ENCODE measurements at places on chromosomes 7 and 10. TPM values are rescaled to one million over a fixed set of nuclear protein-coding genes. Genes with fewer than 3 reads are reported as not detected.
A peak's percentile ranks its signal among the peaks of the same experiment; 100 is the strongest.

- no peak overlapping the region for H3K27ac ChIP-seq
- DNase-seq, result no peak
- peaks cover 11% of the 10 kb centered on the region for H3K4me1 ChIP-seq
- H3K36me3 ChIP-seq, result no peaks in the 10 kb centered on the region
- no peak overlapping the region for H3K4me3 ChIP-seq
Observed at GRCh38 chr10:84543948-84544347, 215.6 kb downstream of the CCSER2 start.

DNA sequence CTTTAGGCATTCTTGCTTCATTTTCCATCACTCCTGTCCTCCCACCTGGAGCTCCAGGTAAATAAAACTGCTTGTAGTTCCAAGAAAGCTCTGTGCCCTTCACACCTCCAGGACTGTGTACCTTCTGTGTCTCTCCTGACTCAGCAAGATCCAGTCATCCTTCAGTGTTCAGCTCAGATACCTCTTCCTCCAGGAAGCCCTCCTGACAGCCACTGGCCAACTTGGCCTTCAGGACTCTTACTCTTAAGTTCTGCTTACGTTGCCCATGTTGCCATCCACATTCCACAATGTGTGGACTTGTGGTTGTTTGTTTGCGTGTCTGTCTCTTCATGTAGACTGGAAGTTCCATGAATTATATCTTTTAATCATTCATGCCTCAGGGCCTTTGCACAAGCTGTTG, 48.0 kb downstream of the SORCS3 start:
- no peak for DNase-seq
- H3K4me1 ChIP-seq, result no peaks in the 10 kb centered on the region
- no peak overlapping the region for H3K4me3 ChIP-seq
- H3K27me3 ChIP-seq, result no peaks in the 10 kb centered on the region

KLHL7 gene
- total RNA-seq, result 63.4 TPM

- H3K27me3 ChIP-seq, result peaks cover 11% of the 10 kb centered on the region
- H3K36me3 ChIP-seq, result no peaks in the 10 kb centered on the region
- peak within 1 kb of the TSS; percentile 78 for H3K4me3 ChIP-seq
- no peak within 1 kb of the TSS for H3K27ac ChIP-seq
- no peak for DNase-seq
- H3K4me1 ChIP-seq, result no peaks in the 10 kb centered on the region
Observed at GRCh38 chr10:11823122-11823988, at the start of gene PROSER2. Gene PROSER2 (plus strand): TSS chr10:11823356. CDS start chr10:11852078, 28,722 bp downstream.

- H3K27me3 ChIP-seq, result no peaks in the 10 kb centered on the region
- no peaks in the 10 kb centered on the region for H3K36me3 ChIP-seq
- no peak overlapping the region for H3K4me3 ChIP-seq
- no peak for DNase-seq
Observed at GRCh38 chr7:74709880-74710671, 52.6 kb downstream of the GTF2I start.

GRCh38 chr7:144455040-144455404, 51.5 kb upstream of the NOBOX start:
- DNase-seq, result no peak
- H3K27me3 ChIP-seq, result no peaks in the 10 kb centered on the region
- no peak overlapping the region for H3K4me3 ChIP-seq
- no peak overlapping the region for H3K27ac ChIP-seq
- no peaks in the 10 kb centered on the region for H3K36me3 ChIP-seq
- no peaks in the 10 kb centered on the region for H3K4me1 ChIP-seq

CRYGN gene
- total RNA-seq, result 0.52 TPM

PPP1R3C gene
- total RNA-seq, result 270 TPM

DNA sequence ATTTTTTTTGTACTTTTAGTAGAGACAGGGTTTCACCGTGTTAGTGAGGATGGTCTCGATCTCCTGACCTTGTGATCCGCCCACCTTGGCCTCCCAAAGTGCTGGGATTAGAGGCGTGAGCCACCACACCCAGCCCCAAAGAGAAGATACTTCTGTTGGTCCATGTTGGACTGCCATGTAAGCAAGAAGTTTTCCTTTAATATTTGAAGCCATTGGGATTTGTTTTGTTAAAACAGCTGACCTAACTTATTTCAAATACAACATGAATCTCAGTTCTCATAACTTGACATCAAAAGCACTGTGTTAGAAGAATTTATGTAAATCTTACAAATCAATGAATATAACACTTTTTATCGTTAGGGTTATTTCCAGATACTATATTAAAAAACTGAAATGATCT, 302.4 kb downstream of the SDHAF3 start:
- no peak for DNase-seq
- no peak overlapping the region for H3K27ac ChIP-seq
- no peaks in the 10 kb centered on the region for H3K4me1 ChIP-seq
- no peaks in the 10 kb centered on the region for H3K36me3 ChIP-seq
- no peak overlapping the region for H3K4me3 ChIP-seq
- H3K27me3 ChIP-seq, result no peaks in the 10 kb centered on the region

GRCh38 chr7:16428672-16429071, 7.3 kb upstream of the CRPPA start:
- no peak overlapping the region for H3K27ac ChIP-seq
- H3K36me3 ChIP-seq, result no peaks in the 10 kb centered on the region
- no peaks in the 10 kb centered on the region for H3K4me1 ChIP-seq
- no peak overlapping the region for H3K4me3 ChIP-seq
- DNase-seq, result no peak

C1GALT1 gene
- 27.6 TPM for total RNA-seq

- H3K27me3 ChIP-seq, result peaks cover 3% of the 10 kb centered on the region
- H3K36me3 ChIP-seq, result no peaks in the 10 kb centered on the region
- no peaks in the 10 kb centered on the region for H3K4me1 ChIP-seq
- H3K27ac ChIP-seq, result no peak overlapping the region
Observed at GRCh38 chr10:117673230-117674010, 130.9 kb downstream of the EMX2 start.

GRCh38 chr7:11336432-11336831, 362.8 kb downstream of the PHF14 start:
- H3K27me3 ChIP-seq, result no peaks in the 10 kb centered on the region
- DNase-seq, result no peak
- no peaks in the 10 kb centered on the region for H3K4me1 ChIP-seq
- H3K27ac ChIP-seq, result no peak overlapping the region

DNA sequence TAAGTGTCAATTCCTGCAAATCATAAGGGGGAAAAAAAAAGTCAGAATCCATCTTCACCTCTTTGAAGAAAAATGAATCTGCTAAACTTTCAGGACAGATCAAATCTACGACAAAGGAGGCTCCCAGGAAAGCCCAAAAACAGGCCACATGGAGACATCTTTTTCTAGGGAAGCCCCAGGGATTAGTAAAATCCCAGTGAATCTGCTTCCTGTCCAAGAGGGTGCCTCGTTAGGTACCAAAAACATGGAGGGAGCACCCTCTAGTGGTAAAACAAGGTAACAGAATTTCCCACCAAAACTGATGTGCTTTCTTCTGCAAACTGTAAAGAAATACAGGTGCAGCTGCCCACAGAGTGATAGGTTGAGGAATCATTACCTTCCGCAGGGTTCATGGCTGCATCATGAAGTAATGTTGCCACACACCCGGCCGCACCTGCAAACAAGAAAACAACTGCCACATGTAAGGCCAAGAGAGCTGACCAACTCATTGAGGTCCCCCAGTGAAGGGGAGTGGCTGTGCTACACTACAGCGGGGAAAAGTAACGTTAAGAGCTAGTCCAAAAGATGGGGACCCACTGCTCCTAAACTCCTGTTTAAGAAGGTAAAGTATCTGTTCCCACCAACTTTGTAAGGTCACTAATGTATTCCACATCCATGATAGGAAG, 7.9 kb downstream of the SLC25A28 start:
- H3K27ac ChIP-seq, result no peak overlapping the region
- H3K4me1 ChIP-seq, result peaks cover 9% of the 10 kb centered on the region
- no peak overlapping the region for H3K4me3 ChIP-seq

DNA sequence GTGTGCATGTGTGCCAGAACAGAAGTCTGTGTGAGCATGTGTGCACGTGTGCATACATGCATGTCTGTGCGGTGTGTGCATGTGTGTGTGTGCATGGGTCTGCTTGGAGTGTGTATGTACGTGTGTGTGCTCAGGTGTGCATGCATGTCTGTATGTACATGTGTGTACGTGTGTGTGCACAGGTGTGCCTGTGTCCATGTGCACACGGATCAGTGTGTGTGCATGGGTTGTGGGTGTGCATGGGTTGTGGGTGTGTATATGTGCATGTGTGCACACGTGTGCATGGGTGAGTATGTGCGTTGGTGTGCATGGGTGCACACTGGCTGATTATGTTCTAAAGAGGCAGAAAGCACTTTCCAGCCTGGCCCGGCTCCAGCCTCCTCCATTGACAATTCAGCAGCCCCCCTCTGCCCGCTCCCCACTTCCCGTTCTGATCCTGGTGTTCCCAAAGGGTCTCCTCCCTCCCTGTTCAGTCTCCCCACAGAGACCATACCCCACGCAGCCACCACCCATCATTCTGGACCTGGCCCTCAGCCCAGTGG, 44.1 kb upstream of the PDGFA start:
- H3K4me3 ChIP-seq, result no peak overlapping the region
- no peak for DNase-seq
- no peaks in the 10 kb centered on the region for H3K36me3 ChIP-seq
- no peaks in the 10 kb centered on the region for H3K27me3 ChIP-seq
- H3K27ac ChIP-seq, result no peak overlapping the region

GRCh38 chr7:28922624-28923331, 35.4 kb downstream of the TRIL start:
- H3K36me3 ChIP-seq, result no peaks in the 10 kb centered on the region
- no peak overlapping the region for H3K4me3 ChIP-seq
- DNase-seq, result peak; percentile 62
- peaks cover 17% of the 10 kb centered on the region for H3K4me1 ChIP-seq

SEMA3A gene
- 1.9 TPM for total RNA-seq

DNA sequence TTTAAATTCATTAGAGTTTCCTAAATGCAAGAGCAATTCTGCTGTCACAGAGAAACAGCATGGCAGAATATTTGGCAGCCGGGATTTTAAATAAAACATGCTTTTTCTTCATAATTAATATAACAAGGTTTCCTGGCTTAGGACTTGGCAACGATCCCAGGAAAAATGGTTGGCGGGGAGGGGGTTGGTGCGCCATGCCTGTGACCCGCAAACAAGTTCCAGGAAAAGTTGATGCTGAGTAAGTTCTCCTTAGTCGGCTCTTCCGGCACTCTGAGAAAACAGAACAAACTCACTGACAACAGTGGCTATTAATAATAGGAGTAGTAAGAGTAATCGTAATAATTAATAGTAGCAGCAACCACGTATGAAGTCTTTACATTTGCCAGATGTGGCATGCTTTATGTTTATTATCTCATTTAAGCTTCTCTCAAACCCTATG, 4.6 kb downstream of the HABP2 start:
- no peak overlapping the region for H3K4me3 ChIP-seq
- DNase-seq, result no peak

DNA sequence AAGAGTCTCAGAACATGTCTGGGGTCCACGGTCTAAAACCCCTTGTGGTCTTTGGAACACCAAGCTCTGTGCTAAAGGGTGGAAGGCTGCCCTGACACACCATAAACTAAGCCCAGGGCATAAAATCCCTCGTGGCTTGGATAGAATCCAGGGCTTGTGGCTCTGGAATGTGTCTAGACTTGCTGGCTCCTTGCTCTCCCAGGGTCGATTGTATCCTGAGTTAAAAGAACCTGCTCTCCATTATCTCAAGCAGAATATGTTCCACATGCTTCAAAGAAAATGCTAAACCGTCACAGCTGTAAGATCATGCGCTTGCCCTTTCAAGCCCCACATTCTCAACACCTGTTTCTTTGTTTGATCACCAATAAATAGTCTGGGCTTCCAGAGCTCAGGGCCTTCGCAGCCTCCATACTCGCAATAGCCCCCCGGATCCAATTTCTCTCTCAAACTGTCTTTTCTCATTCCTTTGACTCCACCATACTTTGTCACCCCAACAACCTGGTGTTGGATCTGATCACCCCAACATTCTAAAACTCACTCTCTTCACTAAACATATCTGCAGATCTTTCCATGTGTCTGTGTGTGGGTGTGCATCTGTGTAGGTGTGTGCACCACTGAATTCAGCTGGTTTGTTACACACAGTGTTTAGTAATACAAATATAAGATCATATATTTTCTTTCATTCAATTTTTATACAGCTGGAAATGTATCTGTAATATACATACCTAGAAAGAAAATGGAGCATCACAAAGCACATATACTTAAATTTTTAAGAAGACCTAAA, 238.5 kb downstream of the ZMYND11 start:
- H3K27me3 ChIP-seq, result no peaks in the 10 kb centered on the region
- no peak overlapping the region for H3K4me3 ChIP-seq
- peak; percentile 36 for DNase-seq
- H3K36me3 ChIP-seq, result peaks cover 23% of the 10 kb centered on the region
- peaks cover 30% of the 10 kb centered on the region for H3K4me1 ChIP-seq
- H3K27ac ChIP-seq, result no peak overlapping the region

GRCh38 chr10:88119160-88119559, 255.7 kb downstream of the PTEN start:
- H3K36me3 ChIP-seq, result no peaks in the 10 kb centered on the region
- H3K4me1 ChIP-seq, result peaks cover under 1% of the 10 kb centered on the region
- no peak overlapping the region for H3K4me3 ChIP-seq
- no peak overlapping the region for H3K27ac ChIP-seq
- no peak for DNase-seq
- no peaks in the 10 kb centered on the region for H3K27me3 ChIP-seq

LEP gene
- total RNA-seq, result 0.21 TPM
